ENCODE measurements at places on chromosomes 3 and 15. TPM values are rescaled to one million over a fixed set of nuclear protein-coding genes. Genes with fewer than 3 reads are reported as not detected.
A peak's percentile ranks its signal among the peaks of the same experiment; 100 is the strongest.

The SLC22A13 gene
- total RNA-seq = 0.47 TPM

DNA sequence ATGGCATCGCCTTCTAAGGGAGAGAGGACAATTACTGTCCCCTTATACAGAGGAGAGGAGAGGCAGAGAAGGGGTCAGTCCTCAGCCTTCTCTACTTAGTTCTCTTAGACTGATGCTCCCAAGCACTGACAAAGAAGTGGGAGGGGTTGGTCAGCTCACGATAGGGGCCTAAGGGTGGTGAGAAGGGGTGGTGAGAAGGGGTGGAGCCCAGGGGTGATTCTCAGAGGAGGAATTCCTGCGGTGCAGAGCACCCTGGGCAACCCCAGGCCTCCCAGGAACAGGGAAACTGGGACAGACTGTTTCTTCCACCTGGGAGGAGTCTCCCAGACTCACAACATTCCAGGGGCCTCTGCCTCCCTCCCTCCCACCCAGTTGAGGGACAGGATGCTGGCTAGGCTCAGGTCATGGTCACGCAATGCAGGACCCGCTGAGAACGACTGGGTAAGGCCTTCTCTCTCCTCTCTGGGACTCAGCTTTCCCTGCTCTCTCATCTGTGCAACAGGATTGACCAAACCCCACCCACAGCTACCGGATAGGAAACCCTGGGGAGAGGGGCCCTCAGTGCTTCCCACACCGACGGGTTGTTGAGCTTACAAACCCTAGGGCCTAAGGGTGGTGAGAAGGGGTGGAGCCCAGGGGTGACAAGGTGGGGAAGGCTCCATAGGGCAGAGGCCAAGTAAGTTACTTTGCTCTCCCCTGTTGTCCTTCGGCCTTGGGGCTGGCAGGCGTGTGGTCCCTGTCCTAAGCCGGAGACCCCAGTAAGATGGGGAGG is 1.5 kb downstream of the TPRA1 start:
- DNase-seq = no peak
- no peaks in the 10 kb centered on the region for H3K36me3 ChIP-seq
- peaks cover 32% of the 10 kb centered on the region for H3K4me1 ChIP-seq
- H3K4me3 ChIP-seq = peak overlapping the region; percentile 78

The GPR156 gene
- total RNA-seq = 0.15 TPM

- H3K4me3 ChIP-seq = no peak overlapping the region
- no peaks in the 10 kb centered on the region for H3K4me1 ChIP-seq
- no peaks in the 10 kb centered on the region for H3K27me3 ChIP-seq
- DNase-seq = no peak
These were observed 859.4 kb upstream of the NR2F2 start for GRCh38 chr15:95470997-95471689.

- no peak for DNase-seq
- no peaks in the 10 kb centered on the region for H3K27me3 ChIP-seq
- H3K36me3 ChIP-seq = no peaks in the 10 kb centered on the region
These were observed 5.5 kb upstream of the CX3CR1 start for GRCh38 chr3:39285332-39285731.

- H3K4me3 ChIP-seq = no peak overlapping the region
- H3K27me3 ChIP-seq = no peaks in the 10 kb centered on the region
- peaks cover 12% of the 10 kb centered on the region for H3K4me1 ChIP-seq
- H3K36me3 ChIP-seq = no peaks in the 10 kb centered on the region
- DNase-seq = no peak
These were observed 116.6 kb upstream of the IQSEC1 start for GRCh38 chr3:13189639-13190377.

The CYP1A1 gene
- 1.5 TPM for total RNA-seq

- H3K4me3 ChIP-seq = no peak overlapping the region
- H3K36me3 ChIP-seq = no peaks in the 10 kb centered on the region
- H3K27me3 ChIP-seq = no peaks in the 10 kb centered on the region
- H3K4me1 ChIP-seq = no peaks in the 10 kb centered on the region
These were observed 112.7 kb downstream of the NFKBIZ start for GRCh38 chr3:101962055-101962454.

Data from HCT116 (cell line).